ENCODE measurements at places on chromosomes 4 and X.

GRCh38 chr4:135283934-135284333, 1082.3 kb upstream of the PABPC4L start:
- DNase-seq = no peak

DNA sequence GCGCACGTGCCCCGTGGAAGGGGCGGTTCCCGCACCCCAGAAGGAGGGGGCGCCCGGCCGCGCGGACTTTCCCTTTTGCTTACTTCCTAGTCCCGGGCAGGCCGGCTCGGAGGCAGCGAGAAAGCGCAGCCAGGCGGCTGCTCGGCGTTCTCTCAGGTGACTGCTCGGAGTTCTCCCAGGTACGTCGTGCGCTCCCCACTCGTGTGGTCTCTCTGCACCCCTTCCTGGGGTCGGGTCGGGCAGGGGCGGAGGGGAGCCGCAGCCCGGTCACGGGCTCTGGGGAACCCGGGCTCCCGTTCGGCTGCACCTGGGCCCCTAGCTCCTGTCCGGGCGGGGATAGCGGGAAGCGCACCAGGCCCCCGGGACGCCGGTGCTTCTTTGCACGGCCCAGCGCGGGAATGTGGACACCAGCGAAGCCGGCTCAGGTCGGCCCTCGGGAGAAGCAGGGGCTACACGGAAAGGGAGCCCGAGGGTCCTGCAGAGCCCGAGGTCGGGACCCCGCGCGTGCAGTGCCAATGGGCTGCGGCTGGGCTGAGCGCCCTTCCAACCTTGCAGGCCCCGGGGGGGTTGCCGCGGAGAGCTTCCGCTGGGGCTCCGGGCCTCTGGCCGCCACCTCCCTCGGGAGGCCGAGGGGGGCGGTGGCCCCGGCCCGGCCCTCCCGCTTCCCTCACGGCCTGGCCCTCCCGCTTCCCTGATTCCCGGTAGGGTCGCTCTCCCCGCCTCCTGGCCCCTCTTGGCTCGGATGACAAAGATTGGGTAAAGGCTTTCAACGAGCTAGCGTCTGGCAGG, at the start of gene TLR2:
TLR2 (plus strand) TSS at position 99 of the 789 bp plus-strand sequence. CDS start 18,628 bp downstream, outside the sequence.
- peak; percentile 61 for DNase-seq

DNA sequence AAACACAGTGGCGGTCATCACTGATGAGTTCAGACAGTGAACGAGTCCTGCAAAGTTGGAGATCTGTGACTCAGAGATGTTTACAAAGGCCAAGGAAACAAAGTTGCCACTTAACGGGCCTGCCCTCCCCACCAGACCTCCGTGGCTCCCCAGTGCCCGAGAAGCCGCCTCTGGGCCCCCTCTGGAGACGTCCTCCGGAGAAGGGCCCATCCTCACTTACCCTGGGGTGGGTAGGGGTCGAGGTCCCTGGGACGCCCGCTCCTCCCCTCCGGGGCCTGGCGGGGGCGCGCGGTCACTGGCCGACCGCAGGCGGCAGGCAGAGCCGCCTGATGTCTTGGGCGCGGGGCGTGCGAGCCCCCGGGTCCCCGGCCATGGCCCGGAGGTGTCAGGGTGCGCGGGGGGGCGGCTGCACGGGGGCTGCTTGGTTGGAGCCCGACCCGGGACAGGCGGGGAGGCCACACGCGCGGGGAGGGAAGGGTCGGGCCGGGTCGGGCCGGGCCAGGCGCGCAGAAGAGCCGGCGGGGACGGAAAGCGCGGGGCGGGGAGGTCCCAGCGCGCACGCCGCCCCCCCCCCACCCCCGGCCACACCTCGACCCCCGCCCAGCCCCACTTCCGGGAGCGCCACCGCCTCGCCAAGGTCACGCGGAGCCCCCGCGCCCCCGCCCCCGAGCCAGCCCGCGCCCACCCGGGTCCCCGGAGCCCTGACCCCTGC, 529 bp downstream of the DHRSX start:
- DNase-seq = peak; percentile 69

GRCh38 chr4:6781113-6781512, 1.4 kb upstream of the KIAA0232 start:
- no peak for DNase-seq

GRCh38 chr4:181161669-181162068, 1081.5 kb upstream of the TENM3 start:
- no peak for DNase-seq

GRCh38 chrX:50691820-50692219, 122.2 kb downstream of the SHROOM4 start:
- peak; percentile 51 for DNase-seq

DNA sequence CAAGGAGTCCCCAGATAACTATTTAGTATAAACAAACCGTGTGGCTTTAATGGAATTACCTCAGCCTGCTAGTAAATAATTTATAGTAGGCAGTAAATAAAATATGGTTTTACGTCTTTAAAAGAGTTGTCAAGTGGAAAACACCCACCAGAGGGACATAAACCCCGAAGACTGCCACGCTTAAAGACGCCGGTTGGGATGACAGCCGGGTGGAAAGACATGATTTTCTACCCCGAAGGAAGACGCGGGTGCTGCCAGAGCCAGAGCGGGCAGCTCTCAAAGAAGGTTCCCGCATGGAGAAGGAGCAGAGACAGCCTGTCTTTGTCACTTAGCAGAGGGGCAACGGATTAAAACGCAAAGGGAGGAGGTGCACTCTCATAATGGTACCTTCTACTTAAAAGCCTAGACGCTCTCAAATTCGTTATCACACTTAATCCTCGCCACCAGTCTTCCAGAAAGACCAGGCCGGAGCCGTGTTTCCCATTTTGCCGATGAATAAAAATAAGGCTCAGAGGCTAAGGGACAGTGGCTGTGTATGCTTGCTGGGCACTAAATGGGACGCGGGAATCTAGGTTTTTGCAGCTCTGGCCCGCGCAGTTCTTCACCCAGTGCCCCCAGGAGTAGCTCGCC, 140.5 kb upstream of the ZIC3 start:
- no peak for DNase-seq

DNA sequence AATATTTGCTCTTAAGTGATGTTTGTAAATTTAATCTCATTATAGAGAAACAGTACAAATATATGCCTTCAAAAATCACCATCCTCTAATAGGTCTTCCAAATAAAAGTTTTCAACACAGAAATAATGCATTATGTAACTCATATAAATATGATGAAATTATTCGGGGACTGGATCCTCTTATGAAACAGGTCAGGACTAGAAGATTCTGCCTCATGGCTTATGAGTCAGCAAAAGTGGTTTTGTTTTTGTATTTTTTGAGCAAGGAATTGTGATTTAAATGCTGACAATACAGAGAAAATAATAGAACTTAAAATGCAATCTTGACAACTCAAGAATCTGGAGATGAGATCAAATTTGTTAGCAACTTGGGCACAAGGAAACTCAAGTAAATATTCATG, 179.7 kb upstream of the NDP start:
- peak; percentile 19 for DNase-seq

GRCh38 chr4:183637461-183637860, 21.5 kb downstream of the RWDD4 start:
- peak; percentile 18 for DNase-seq

DNA sequence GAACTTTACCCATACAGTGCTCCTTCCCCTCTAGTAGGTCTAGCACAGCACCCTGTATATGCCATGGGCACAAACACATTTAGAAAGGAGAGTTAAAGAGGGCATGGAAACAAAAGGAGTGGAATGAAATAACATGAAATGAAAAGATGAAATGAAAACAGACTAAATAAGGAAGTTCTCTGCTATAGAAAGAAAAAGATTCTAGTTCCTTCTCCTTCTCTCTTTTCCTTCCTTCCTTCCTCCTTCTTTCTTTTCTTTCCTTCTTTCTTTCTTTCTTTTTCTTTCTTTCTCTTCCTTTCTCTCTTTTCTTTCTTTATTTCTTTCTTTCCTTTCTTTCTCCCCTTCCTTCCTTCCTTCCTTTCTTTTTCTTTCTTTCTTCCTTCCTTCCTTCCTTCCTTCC, 2197.4 kb downstream of the PCDH7 start:
- no peak for DNase-seq

DNA sequence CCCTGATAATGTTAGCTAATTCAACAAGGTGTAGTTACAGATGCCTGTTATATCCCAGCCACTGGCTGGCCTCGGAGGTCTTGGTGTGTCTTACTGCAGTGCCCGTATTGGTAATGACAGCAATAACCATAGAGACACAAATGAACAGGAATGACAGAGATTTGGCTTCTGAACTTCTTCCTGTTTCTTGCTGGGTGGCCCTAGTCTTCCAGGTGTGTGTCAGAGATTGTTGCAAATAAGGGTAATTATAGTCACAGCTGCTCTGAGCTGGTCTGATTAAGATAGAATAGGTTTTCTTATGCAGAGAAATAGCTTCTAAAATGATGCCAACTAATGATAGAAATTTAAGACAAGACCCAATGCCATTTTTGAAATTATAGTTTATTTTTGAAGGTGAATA, 64.1 kb upstream of the MAD2L1 start:
- no peak for DNase-seq

DNA sequence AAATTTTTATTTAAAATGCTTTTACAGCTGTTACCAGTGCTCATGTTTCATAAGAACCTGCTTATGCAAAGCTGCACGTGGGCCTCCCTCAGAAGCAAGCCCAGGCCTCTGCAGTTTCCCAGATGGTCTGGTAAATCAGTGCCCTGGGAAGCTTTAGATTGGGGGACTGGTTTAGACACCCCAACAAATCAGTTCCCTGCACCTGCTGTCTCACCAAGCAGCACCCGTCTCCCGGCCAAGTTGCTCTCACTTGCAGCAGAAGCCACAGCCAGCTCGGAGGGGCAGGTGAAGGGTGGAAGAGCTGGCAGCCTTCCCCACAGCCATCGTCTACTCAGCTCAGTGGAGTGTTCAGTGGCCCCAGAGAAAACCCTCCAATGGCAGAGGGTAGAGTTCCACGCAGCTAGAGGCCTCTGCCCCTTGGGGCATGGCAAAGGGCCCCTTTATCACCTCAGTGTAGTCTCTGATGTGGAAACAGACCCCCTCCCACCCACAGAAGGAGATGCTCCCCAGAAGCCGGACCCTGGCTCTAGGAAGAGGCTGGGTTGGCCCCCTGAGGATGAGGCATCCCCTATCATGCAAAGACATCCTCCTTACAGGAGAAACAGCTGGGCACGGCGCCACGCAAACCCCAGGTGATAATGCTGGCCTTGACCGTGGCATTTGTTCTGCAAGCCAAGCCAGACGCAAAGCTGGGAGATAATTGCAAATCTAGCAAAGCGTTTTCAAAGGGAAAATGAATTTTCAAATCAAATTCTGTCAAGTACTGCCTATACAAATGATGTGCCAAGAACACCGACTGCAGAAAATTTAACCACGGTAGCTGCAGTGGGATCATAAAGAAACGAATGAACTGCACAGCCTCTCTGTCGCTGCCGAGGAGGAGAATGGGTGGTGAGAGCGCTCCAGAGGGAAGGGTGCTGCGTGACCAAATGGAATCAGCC, 51.9 kb downstream of the ZFYVE28 start:
- no peak for DNase-seq

DNA sequence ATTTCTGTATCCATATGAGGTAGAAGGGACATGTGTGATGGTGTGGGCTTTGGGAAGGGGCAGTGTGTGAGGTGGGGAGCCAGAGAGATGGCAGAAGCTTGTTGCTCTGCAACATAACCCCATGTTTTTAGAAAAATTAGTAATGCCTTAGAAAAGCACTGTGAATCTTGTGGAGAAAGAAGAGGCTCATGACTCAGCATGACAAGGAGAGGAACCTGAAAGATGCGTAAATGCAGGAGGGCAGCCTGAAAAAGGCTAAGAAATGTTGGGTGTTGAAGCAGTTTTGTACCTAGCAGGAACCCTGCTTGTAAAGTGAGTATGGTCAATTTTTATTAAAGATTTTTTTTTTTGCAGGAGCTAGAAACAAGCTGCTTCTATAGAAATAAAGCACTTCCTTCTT, 59.8 kb downstream of the ARSJ start:
- DNase-seq = no peak

- DNase-seq = no peak
Measured at GRCh38 chrX:113947548-113947947, 636.3 kb upstream of the HTR2C start.

DNA sequence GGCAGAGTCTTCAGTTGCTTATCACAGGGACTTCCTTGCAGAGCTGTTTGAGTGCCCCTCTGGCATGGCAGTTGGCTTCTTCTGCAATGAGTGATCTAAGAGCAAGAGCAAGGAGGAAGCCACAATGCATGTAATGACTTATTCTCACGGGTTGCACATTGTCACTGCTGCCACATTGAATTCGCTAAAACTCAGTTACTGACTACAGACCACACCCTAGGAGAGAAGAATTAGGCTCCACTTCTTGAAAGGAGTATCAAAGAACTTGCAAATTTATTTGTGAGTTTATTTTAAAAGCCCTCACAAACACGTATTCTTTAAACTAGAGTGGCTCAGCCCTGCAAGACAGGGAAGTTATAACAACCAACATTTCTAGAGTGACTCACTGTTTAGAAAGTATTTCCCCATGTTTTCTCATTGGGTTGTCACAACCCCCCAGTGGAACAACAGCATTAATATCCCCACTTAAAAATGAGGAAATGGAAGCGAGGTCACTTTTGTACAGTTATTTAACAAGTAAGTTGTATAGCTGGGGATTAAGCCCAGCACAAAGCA, 32.4 kb upstream of the RBPJ start:
- DNase-seq = peak; percentile 67

GRCh38 chrX:23066588-23067281, 67.0 kb downstream of the DDX53 start:
- DNase-seq = no peak

GRCh38 chr4:149799546-149799945, 16.1 kb downstream of the IQCM start:
- DNase-seq = no peak

DNA sequence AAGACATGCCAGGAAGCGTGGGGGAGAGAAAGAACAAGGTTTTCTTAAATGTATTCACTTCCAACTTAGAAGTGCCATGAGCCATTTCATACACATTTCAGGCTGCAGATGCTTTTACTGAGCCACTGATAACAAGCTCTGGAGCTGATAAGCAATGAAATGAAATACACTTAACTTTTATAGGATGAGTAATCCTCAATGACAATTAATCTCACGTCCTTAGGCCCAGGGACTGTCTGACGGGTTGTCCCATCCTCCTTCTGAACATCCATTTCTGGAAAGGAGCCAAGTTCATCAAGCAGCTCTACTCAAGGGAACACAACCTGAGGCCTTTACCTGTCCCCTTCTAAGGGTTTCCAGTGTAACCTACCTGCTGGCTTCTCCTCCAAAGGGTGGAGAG, 121.2 kb downstream of the PARM1 start:
- no peak for DNase-seq

- DNase-seq = no peak
Measured at GRCh38 chr4:18626366-18626765, 604.8 kb upstream of the LCORL start.

GRCh38 chrX:28585767-28586166, 1.5 kb upstream of the IL1RAPL1 start:
- no peak for DNase-seq

DNA sequence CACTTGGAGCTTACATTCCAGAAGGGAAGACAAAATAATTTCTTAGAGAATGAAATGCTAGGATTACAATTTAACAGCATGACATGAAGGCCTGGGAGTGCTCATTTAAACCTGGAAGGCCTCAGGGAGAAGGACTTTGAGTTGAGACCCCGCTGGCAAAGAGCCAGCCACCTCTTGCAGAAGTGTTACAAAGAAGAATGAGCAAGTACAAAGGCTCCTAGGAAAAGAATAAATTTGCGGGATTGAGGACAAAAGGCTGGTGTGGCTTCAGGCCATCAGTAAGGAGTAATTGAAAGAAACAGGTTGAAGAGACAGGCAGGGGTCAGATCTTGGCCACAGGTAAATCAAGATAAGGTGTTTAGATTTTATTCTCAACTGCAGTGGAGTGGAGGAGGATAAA, 3.1 kb upstream of the ELOVL6 start:
- no peak for DNase-seq
